Fibroblast of villous mesenchyme (primary cell): ENCODE measurements at places on chromosomes 2 and 18. TPM values are rescaled to one million over a fixed set of nuclear protein-coding genes. Genes with fewer than 3 reads are reported as not detected.

The SCYGR4 gene
- not detected in 2 replicates for total RNA-seq

DNA sequence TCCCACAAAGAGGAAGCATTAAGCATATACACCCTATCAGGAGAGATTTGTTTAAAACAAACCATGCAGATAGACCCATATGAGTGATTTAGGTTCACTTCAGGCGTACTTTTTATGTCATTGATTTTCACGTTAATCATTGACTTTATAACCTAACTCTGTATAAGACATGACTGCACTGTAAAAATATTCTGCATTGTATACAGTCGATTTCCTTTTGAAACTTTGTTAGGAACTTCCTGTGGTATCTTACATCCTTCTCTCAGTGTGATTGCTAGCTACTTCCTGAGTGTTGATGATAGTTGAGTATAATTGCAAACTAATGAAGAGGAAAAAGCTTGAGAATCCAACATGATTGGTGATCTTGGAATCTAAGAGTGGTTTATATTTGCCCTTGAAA, 69.4 kb downstream of the XIRP2 start:
- DNase-seq = no peak

The CDH2 gene
- 74.7 and 89.2 TPM in 2 replicates for total RNA-seq

The LIMS4 gene
- 27.2 and 37.7 TPM in 2 replicates for total RNA-seq

DNA sequence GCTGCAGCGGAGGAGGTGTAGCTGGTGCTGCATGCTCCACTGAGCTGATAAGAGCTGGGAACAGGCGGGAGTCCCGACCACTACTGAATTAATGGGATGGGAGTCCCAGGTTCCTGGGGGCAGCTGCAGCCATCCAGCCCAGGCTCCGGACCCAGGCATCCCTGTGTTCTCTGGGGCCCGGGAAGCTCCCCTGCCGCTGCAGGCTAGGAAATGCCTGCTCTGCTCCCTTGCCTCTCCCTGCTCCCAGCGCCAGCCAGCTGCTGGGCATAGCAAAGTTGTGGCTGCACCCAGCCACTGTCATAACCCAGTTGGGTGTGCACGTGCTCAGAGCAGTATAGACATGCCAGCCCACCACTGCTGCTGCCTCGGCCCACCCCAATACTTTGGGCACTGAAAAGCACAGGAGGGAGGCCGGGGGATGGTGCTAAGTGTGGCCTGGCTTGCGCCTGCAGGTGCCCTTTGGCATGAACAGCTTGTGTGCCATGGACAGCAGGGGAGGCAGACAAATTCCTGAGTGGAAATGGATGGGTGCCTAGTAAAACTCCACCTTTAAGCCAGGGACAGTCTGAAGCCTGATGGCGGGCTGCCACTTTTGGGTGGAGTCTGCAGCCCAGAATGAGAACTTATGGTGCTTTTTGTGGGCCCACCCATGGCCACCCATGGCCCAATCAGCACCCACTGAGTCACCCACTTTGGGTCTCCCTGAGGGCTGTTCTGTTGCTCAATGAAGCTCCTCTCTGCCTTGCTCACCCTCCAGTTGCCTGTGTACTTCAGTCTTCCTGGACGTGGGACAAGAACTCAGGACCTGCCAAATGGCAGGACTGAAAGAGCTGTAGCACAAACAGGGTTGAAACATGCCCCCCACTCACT, 219.3 kb upstream of the TMEFF2 start:
- DNase-seq = no peak

- DNase-seq = no peak
Measured at GRCh38 chr2:119062179-119062578, 96.4 kb downstream of the C1QL2 start.

The CRYBA2 gene
- total RNA-seq = 1.3 TPM in 1 of 2 replicates, not detected in the other

The CPLX4 gene
- under 0.01 TPM in 1 of 2 replicates, not detected in the other for total RNA-seq

The NPPC gene
- total RNA-seq = not detected in 2 replicates

- DNase-seq = peak; percentile 86
Measured at GRCh38 chr2:43348908-43349661, 122.7 kb upstream of the ZFP36L2 start.

The M1AP gene
- not detected in 2 replicates for total RNA-seq

The MAP2 gene
- 2.3 and 37.1 TPM in 2 replicates for total RNA-seq

The TWIST2 gene
- 47.4 and 58.7 TPM in 2 replicates for total RNA-seq

The SIX3 gene
- total RNA-seq = not detected in 2 replicates

The CCNT2 gene
- 20.6 and 28.9 TPM in 2 replicates for total RNA-seq

The NAB1 gene
- total RNA-seq = 32.2 and 54.8 TPM in 2 replicates

The SCN2A gene
- total RNA-seq = 2.3 and 11.7 TPM in 2 replicates

DNA sequence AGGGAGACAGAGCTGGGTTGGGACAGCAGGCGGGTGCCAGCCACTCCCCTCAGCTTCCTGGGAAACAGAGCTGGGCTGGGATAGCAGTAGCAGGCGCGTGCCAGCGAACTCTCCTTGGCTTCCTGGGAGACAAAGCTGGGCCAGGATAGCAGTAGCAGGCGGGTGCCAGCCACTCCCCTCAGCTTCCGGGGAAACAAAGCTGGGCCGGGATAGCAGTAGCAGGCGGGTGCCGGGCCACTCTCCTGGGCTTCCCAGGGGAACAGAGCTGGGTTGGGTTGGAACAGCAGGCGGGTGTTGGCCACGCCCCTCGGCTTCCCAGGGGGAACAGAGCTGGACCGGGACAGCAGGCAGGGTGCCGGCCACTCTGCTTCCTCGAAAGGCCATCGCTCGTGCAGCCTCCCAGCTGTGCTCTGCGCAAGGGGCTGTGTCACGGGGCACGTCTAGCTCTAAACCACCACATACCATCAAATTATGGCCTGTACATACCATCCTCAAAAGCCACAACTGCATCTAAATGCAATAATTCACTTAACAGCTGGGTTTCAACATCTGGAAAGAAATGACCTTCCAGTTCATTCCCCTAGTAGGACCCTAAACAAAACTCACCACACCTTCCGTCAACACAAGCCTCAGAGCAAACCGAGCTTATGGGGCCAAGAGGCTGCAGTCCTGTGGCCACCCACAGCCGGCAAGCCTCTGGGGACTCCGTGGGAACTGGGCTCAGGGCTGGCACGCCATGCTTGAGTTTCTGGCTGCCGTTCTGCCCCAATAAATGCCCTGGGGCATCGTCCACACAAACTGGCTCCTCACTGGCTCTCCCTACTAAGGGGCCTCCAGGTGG, 228.3 kb downstream of the TWIST2 start:
- peak; percentile 77 for DNase-seq

The TMEM163 gene
- not detected in 2 replicates for total RNA-seq

DNA sequence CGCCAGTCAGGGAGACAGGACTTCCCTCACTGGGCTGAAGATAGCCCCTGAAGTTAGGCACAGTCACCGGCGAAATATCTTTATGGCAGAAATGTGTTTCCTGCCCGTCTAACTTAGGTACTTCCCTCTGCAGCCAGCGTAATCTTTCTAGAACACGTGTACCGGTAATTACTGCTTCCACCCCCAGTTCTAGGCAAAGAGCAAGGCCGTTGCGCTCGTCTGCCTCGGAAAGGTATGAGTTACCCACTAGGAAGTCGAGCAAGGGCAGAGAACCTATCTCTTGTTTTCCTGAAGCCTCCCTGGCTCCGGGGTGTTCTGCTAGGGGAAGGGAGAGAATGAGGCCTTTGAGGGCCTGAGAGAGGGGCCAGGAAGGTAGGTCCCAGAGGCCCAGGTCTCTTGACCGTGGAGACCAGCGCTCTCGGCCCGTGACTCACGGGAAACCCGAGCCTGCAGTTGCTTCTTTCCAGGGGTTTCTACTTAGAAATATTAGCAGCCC, 70.0 kb downstream of the TWSG1 start:
- peak; percentile 74 for DNase-seq

- DNase-seq = peak; percentile 30
Measured at GRCh38 chr18:48007955-48008701, 77.7 kb upstream of the SMAD2 start.

The CENPA gene
- total RNA-seq = 7.4 and 9.5 TPM in 2 replicates

DNA sequence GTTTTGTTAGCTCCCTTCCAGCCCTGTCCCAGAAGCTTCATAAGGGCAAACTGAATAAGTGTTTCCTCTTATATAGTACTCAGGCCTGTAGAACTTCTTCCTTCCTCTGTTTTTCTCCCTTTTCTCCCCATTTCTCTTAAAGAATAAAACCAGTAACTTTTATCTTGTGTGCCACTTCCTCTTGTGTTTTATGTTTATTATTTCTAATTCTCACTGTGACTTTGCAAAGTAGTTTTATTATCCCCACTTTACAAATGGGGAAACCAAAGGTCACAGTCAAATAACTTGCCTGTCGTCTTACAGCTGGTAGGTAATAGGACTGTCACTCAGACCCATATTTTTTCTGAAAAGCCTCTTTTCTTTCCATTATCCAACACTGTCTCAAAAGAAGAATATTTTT, 42.4 kb downstream of the RBBP8 start:
- DNase-seq = no peak

- no peak for DNase-seq
Measured at GRCh38 chr2:198715302-198715835, 742.4 kb downstream of the SATB2 start.

DNA sequence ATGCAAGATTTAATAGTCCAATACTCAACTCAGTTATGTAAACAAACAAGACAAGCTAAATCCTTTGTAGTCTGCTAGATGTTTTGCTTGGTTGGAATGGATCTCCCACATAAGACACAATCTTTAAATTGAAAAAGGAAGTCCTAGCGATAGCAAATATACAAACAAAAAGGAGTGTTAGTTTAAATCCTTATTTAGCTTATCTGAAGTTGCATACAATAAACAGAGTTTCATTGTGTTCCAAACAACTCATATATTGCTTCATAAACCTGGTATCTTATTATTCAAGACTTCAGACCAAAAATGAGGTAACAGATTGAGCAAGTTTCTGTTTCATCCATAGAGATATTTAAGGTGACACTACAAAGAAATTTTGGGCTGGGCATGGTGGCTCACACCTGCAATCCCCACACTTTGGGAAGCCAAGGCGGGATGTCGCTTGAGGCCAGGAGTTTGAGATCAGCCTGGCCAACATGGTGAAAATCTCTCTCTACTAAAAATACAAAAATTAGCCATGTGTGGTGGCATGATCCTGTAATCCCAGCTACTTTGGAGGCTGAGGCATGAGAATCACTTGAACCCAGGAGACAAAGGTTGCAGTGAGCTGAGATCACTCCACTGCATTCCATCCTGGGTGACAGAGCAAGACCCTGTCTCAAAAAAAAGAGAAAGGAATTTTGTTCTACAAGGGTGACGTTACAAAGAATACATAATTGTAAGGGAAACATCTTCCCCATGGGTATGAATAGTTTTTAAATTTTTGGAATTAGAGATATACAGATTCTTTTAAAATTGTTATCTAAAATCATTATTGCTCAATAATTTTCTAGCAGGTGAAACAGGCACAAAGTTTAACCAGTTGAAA, 150.5 kb upstream of the L3MBTL4 start:
- peak; percentile 16 for DNase-seq

The RTKN gene
- 17.4 and 18.1 TPM in 2 replicates for total RNA-seq
